GM12878 (cell line): ENCODE measurements at places on chromosomes 7 and 10. TPM values are rescaled to one million over a fixed set of nuclear protein-coding genes. Genes with fewer than 3 reads are reported as not detected.

DNA sequence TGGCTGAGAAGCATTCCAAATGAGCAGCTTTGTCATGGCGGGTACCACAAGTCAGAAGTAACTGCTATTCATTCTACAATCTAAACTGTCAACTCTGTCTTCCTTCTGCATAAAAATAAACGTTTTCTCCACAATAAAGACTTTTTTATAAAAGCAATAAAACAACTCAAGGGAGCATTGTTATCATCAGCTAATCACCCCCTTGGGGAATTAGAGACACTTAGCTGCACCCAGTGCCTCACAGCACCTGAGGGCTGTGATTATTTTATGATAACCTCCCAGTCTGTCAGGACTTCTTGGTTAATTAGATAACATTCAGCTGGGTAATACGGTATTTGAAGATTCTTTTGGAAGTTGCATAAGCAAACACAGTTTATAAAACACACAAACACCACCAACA is 155.6 kb downstream of the PPP1R3A start:
- DNase-seq: no peak

CHN2 gene
- 0.27 and 0.33 TPM in 2 replicates for total RNA-seq

USP6NL gene
- 25.0 and 27.7 TPM in 2 replicates for total RNA-seq

DNA sequence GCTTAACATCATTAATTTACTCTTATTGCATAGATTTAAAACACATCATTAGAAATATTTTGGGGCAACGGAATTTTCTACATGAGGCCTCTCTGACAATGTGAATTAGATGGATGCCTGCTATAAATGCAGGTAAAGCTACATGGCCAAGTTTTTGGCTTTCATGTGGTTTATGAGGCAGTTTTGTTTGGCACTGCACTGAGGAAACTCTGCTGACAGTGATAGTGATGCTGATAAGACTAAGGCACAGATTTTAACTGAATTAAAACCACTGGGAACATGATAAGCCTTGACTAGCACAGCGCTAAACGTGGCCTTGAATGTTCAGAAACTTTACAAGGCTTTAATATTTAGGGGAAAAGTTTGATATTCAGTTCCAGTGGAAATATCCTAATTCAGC is 114.3 kb upstream of the NOBOX start:
- DNase-seq: no peak

VCL gene
- 49.3 and 54.6 TPM in 2 replicates for total RNA-seq

KCNH2 gene
- 0.18 and 0.19 TPM in 2 replicates for total RNA-seq

DNA sequence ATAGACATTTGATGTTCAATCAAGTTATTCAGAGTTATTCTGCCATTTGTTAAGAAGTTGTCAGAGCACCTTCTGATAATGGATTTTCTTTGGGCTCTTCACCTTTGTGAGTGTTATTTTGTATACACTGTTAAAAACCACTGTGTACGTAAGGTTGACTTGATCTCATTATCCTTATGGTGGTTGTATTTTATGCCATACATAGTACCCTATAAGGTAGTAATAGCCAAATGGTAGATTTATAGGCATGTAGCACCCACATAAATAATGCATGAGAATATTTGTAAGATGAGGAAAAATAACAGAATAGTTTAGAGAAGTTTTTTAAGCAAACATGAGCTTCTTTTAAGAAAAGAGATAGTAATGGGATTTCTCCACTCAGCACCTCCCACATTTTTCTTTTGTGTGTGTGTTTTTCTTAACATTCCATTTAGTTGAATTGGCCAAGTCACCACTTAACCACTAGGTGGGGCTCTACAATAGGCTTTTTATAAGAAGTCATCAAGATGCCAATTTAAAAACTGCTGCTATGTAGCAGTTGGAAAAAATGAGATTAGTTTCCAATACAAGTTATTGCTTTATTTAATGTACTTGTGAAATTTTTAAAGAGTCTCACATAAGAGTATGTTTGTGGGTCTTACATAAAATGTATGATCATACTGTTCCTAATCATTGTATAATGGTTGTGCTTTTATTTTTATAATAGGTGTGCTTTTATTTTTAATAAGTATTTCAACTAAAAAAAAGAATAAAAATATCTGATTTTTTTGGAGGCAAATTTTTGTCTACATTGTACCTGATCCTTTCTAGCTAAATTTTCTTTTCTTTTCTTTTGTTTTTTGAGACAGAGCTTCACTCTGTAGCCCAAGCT is 41.1 kb upstream of the STMP1 start:
- DNase-seq: no peak

FAM180A gene
- total RNA-seq: not detected in 2 replicates

- DNase-seq: no peak
Measured at GRCh38 chr10:5630112-5630436, 36.3 kb downstream of the ASB13 start.

CLCN1 gene
- not detected in 2 replicates for total RNA-seq
